ENCODE measurements at places on chromosomes 7 and 10. TPM values are rescaled to one million over a fixed set of nuclear protein-coding genes. Genes with fewer than 3 reads are reported as not detected.

Gene CLCN1
- 3.1 TPM for total RNA-seq

Gene KIAA1549
- 5.8 TPM for total RNA-seq

Gene GIMAP5
- total RNA-seq = 23.8 TPM

Gene LRRC72
- total RNA-seq = not detected

DNA sequence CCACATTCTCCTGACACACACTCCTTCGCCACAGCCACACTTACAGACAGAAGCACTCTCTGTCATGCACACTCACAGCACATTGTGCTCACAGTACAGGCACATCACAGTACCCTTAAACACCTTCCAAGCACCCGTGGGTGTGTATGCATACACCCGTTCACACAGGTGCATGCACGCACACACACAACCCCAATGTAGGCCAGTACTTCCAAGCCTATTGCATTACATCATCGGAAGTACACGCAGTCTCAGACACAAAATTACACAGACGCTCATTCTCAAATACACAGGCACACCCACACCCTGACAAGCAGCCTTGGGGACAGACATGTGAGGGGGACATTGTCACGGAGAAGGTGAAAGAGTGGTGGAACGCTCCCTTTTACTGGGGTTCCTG, 11.1 kb downstream of the KAZALD1 start:
- no peak for DNase-seq

GRCh38 chr7:97298561-97298960, 181.1 kb downstream of the SDHAF3 start:
- DNase-seq = no peak

DNA sequence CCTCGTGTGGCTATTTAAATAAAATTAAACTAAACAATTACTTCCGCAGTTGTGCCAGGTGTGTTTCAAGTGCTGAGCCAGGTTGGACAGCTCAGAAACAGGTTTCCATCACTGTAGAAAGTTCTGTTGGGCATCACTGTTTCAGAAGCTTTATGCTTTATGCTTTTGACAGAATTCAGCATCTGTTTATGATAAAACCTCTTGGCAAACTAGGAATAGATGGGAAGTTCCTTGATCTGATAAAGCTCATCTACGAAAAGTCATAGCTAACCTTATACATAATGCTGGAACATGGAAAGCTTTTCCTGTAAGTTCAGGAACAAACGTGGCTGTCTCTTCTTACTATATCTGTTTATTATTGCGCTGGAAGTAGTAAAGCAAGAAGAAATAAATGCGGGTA, 143.4 kb downstream of the DOCK1 start:
- DNase-seq = peak; percentile 8

DNA sequence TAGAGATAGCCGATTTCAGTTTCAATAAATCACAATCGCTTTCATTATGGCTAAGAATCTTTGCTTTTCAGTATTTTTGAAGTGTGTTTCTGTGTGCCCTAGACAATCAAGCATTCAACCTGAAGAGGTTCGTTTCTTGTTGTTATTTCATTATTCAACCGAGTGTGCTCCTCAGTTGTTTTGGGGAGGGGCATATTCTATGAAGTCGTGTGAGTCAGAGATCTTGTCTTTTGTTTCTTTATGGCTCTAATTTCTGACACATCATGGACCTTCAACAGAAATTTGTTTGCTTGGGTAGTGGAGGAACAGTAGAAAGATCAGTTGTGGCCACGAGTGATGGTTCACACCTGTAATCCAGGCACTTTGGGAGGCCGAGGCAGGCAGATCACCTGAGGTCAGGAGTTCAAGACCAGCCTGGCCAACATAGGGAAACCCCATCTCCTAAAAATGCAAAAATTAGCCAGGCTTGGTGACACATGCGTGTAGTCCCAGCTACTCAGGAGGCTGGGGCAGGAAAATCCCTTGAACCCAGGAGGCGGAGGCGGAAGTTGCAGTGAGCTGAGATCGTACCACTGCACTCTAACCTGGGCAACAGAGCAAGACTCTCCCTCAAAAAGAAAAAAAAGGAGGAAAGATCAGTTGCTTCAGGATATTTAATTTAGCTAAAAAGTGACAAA, 38.3 kb downstream of the C1QL3 start:
- no peak for DNase-seq

GRCh38 chr10:55873485-55873884, 487.6 kb downstream of the ZWINT start:
- no peak for DNase-seq

DNA sequence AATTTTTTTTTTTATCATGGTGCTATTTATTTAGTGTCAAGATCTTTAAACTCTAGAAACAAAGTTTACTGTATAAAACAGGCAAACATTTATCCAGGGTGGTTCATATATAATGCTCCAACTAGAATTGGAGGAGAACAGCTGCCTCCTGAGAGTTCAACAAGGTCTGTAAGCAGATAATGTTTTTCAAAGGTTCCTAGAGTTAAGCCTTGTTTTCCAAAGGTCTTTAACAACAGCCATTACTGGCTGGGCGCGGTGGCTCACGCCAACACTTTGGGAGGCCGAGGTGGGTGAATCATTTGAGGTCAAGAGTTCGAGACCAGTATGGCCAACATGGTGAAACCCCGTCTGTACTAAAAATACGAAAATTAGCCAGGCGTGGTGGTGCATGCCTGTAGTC, 316.7 kb downstream of the CCDC3 start:
- no peak for DNase-seq
